Mammary epithelial cell (primary cell): ENCODE measurements at places on chromosomes 3 and 15.

GRCh38 chr3:148792516-148792915 is 35.1 kb upstream of the CPB1 start:
- DNase-seq: no peak

DNA sequence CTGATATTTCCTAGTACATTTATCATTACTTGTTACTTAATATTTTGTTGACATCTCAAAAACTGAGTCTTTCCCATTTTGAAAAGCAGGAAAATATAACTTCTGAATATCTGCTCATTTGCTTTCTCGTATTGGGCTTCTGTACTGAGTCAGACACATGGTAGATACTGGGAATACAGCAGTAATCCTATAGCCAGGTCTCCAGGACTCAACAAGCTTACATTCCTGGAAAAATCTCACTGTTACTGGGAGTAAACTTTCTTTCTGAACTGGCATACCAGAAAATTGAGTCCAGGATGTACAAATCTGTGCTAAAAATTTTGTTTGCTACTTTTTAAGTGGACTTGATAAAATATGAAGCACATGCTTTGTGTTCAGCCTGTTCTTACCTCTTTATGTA is 240.4 kb downstream of the RBMS3 start:
- DNase-seq: no peak

DNA sequence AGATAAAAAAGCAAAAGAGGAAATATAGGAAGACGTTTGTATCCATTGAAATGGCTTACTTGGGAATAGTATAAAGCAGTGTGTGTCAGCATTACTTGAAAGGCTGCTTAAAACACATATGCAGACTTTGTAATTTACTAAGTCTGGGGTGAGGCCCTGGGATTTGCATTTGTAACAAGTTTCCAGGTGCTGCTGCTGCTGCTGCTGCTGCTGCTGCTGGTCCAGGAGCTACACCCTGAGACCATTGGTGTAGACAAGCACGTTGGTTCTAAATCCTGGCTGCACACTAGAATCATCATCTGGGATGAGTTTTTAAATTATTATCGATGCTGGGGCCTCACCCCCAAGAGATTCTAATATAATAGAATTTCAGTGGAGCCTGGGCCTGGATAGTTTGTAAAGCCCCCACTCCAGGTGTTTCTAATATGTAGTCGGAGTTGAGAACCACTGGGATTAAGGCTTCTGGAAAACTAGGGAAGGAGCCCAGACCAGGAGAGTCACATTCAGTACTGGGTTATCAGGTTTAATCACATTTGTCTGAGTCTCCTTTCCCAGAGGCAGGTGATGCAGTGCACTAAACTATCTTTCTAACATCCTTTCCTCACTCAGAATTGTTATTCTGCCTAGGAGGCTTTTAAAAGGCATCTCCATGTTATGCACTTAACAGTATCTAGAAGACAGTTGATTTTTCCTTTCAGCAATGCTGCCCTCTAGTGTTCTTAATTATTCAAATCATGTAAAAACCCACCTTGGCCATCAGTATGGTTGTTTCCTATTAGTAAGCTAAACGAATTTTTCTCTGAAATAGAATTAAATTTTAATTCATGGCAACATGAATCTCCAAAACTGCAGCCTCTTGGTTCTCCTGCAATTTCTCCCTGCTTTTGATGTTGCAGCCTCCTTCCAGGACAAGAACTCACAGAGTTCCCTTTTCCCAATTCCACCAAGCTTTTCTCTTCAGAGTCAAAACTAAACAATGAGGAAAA is 45.4 kb downstream of the SSR3 start:
- DNase-seq: peak; percentile 44

DNA sequence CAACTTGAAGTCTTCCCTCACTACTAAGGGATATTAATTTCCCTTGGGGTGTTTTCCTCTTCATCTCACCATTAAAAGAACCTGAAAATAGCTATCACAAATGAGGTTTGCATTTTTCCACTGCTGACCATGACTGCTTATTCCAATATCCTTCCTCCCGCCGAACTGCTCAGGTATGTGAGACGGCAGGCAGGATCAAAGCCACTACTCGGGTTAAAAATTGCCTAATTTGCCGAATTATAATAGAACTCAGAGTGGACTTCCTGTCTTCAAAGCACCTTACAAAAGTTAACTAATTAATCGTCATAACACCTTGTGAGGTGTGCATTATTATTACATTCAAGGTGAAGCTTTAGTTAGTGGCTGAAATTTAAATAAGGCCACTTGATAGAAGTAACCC is 655.2 kb upstream of the ADAMTS9 start:
- DNase-seq: no peak

DNA sequence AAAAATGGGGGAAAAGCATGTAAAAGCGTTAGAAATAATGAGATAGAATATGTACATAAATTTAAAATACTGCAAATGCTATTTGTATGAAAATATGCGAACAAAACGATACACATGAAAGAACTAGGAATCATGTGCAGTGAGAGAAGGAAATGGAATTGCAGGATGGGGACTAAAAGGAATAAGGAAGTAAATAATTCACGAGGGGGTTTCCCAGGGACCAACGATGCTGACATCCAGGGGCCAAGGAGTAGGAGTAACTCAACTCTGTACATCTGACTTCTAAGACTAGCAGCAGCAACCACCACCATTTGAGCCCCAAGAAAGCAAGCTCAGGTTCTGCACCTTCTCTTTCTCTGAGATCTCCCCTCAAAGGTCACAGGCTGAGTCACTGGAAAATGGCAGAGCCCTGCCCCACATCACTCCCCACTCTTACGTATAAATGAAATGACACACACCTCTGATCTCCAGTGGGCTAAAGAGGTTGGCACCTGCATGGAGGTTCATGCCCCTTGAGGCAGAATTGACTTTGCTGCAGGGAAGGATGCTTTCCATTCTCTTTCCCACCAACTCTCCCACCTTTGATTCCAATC is 100.0 kb upstream of the DLG1 start:
- no peak for DNase-seq

DNA sequence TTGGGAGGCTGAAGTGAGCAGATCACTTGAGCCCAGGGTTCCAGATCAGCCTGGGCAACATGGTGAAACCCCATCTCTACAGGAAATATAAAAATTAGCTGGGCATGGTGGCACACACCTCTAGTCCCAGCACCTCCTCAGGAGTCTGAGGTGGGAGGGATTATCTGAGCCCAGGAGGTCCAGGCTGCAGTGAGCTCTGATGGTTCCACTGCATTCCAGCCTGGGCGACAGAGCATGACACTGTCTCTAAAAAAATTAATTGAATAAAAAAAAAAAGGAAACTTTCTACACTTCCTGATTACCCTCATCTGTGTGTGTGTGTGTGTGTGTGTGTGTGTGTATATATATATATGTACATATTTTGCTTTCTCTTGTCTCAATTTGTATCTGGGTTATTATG is 31.4 kb downstream of the DIPK2A start:
- no peak for DNase-seq

- peak; percentile 53 for DNase-seq
These were observed 69.4 kb upstream of the PLXNA1 start for GRCh38 chr3:126913524-126913923.

GRCh38 chr3:71723452-71724170 is 1.6 kb downstream of the EIF4E3 start:
- DNase-seq: no peak

DNA sequence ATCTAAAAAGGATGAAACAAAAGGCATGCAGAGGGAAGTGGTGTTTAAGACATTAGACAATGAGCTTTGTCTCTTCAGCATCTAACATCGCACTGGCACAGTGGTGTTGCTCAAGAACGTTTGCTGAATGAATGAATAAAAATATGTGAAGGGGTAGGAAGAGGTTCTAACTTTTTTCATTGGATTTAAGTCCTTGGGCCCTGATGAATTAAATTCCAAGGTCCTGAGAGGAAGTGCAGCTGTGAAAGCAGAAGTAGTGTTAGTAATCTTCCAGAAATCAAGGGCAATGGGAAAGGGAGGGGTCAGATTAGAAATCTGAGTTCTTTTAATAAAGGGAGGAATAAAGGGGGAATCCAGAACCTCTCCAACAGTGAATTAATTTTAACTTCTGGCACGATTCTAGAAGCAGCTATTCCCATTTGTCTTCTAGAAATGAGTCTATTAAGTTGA is 29.6 kb downstream of the TLNRD1 start:
- no peak for DNase-seq

GRCh38 chr3:70053293-70053692 is 53.8 kb downstream of the SAMMSON start:
- peak; percentile 2 for DNase-seq

- DNase-seq: peak; percentile 33
These were observed 101.1 kb upstream of the ICE2 start for GRCh38 chr15:60580073-60580472.

DNA sequence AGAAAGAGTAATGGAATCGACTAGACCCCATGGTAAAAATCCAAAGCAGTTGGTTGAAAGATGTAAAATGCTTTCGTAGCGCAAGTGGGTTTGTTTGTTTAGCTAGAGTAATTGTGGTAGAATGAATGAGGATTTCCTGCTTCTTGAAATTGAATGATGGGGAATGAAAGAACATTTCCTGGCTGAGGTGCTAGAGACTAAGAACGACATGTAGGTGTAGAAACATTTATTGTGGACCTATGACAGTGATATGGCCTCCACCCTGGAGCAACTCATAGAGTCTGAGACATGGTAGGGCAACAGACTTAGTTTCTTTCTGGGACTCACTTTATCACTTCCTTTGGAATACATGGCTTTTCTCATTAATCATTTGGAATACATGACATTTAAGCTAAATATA is 467.6 kb upstream of the CFAP20DC start:
- no peak for DNase-seq

- DNase-seq: no peak
These were observed 1016.6 kb downstream of the PLOD2 start for GRCh38 chr3:145144361-145144760.

DNA sequence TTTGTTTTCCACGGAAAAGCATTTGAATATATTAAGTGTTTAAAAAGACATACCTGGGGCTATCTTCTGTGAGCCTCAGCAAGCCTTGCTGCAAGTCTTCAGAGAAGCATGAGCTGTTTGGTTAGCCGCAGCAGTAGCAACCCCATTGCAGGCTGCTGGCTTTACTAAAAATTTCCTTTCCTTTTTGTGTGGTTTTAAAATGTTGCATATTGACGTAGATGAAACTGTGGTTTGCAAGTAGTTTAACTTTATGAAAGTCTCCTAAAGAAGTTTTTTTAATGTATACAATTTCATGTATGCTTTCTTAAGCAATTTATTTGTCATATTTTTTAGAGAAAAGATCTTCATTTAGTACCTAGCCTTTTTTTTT is at the start of gene GPR171:
Gene GPR171 (minus strand): TSS at position 166 of the 370 bp plus-strand sequence. CDS start 3,830 bp downstream, outside the sequence.
- DNase-seq: no peak

DNA sequence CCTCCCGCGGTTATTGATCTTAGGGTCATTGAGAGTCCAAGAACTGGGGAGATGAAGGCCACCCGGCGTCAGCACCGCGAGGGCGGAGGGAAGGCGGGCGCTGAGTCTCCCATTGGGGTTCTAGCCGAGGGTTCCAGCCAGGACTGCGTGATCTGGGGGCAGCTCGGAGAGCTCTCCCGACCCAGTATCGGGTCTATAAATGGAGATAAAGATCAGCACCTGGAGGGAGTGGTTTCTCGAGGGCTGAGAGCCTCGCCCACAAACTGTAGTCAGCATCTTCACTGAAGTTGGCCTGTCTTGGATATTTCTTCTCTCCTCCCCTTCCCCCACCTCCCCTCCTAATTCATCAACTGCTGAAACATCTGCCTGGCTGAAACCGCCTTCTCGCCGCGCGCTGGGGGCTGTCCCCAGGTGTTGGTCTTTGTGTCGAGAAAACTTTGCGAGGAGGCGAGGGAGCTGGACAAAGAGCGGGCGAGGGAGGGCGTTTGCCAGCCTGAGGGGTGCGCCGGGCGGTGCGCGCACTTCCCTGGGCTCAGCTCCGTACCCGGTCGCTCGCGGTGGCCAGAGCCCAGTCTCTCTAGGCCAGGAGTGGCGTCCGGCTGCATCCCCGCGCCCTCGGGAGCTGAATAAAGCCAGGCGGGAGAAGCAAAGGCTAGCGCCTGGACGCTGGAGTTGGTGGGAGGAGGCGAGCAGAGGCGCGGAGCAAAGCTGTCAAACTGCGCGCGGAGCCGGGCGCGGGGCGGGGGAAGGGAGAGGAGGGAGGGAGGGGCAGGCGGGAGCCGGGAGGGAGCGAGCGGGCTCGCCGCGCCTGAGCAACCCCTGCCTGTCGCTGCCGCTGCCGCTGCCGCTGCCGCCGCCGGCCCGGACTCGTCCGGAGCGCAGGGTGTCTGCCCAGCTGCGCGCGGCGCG is at the start of gene ST8SIA2:
Gene ST8SIA2 (plus strand): TSS at position 811 of the 909 bp plus-strand sequence. CDS start 184 bp downstream, outside the sequence.
- DNase-seq: peak; percentile 48

- DNase-seq: peak; percentile 82
These were observed 300.1 kb downstream of the ROBO1 start for GRCh38 chr3:79467721-79468120.
